Fibroblast of skin of scalp (primary cell): ENCODE measurements at places on chromosomes 16 and 17.

DNA sequence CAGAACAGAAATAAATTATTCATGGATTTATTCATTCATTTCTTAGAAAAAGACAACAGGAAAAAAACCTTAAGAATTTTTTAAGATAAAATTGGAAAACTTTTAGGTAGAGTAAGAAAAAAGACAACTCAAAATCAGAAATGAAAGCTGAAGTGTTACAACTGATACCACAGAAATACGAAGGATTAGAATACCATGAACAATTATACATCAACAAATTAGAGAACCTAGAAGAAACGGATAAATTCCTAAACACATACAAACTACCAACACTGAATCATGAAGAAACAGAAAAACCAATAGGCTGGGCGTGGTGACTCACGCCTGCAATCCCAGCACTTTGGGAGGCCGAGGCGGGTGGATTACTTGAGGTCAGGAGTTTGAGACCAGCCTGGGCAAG, 27.8 kb downstream of the CTRB2 start:
- DNase-seq: no peak

DNA sequence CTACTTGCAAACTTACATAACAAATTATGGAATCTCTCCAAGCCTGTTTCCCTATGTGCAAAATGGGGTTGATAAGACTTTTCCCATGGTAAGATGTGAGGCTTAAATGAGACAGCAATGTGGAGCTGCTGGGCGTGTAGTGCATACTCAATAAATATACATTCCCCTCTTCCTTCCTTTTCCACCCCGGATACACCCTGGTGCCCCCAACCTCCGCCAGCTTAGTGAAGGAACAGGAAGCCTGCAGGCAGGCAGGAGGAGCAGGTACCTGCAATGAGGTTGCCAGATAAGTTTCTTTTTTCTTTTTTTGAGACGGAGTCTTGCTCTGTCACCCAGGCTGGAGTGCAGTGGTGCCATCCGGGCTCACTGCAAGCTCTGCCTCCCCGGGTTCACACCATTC, 14.9 kb downstream of the C17orf50 start:
- DNase-seq: no peak

DNA sequence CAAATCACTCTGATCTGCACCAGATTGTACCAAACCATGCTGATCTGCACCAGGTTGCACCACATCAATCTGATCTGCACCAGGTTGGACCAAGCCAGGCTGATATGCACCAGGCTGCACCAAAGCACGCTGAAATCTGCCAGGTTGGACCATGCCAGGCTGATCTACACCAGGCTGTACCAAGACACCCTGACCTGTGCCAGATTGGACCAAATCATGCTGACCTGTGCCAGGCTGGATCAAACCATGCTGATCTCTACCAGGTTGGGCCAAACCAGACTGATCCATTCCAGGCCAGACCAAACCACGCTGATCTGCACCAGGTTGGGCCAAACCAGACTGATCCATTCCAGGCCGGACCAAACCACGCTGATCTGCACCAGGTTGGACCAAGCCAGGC, 15.5 kb downstream of the QRICH2 start:
- no peak for DNase-seq

- peak; percentile 39 for DNase-seq
Measured at GRCh38 chr16:12639044-12639443, 164.6 kb downstream of the CPPED1 start.

GRCh38 chr16:12881740-12882139, 19.7 kb upstream of the SHISA9 start:
- no peak for DNase-seq

GRCh38 chr17:32143527-32143870, 1.2 kb downstream of the RHOT1 start:
- DNase-seq: no peak

GRCh38 chr17:74080656-74081582, 122.6 kb upstream of the RPL38 start:
- no peak for DNase-seq

DNA sequence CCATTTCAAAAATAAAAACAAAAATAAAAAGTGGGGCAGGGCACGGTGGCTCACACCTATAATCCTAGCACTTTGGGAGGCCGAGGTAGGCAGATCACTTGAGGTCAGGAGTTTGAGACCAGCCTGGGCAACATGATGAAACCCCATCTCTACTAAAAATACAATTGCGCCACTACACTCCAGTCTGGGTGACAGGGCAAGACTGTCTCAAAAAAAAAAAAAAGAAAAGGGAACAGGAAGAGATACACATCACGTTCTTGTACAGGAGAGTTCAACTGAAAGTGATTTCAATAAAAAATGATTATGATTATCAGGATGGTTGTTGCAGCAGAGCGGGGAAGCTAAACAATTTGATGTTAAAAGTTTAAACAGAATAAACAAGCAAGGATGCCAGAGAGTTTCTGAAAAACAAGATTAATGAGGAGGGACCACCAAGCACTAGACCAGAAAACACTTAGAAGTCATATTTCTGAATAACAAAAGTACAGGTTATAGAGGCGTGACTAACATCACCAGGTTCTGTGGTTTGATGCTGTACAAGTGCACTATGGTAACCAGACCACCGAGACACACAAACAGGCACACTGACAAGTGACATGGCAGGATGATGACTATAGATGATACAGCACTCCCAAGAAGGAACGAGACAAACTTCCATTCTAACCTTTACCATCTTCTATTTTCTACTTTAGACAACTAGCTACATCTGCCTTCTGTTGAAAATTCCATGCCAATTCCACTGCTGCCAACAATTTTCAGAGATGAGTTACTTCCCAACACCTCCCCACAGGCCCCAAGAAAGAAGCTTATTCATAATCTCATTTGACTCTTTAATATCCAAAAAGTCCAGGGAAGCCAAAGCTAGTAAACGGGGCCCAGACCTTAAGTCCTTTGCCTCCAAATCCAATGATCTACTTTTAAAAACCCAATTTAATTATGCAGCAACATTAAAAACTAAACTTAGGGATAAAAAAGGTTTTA, 11.8 kb downstream of the DNAJA2 start:
- no peak for DNase-seq

DNA sequence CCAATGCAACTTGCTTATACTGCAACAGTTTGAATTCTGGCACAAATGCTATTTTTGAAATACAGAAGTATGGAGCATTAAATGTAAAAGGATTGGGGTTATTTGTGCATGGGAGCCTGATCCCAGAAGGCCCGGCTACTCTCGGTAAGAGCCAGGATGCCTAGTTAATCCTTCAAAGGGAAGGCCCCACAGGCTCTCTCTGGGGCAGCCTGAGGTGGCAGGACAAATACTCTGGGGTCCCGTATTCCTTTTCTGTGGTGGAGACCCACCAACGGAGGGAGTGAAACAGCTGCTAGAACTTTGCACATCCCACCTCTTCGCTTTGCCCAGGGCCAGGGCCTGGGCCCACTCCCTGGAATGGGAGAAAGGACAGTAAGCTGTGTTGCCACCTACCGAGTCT, 30.4 kb downstream of the ERN1 start:
- DNase-seq: no peak
